Renal pelvis (tissue), 12 donors: ENCODE measurements at places on chromosomes 12 and 14. TPM values are rescaled to one million over a fixed set of nuclear protein-coding genes. Genes with fewer than 3 reads are reported as not detected.

GRCh38 chr12:75585330-75585729 lies 73.9 kb upstream of the KRR1 start:
- DNase-seq: no peak

DNA sequence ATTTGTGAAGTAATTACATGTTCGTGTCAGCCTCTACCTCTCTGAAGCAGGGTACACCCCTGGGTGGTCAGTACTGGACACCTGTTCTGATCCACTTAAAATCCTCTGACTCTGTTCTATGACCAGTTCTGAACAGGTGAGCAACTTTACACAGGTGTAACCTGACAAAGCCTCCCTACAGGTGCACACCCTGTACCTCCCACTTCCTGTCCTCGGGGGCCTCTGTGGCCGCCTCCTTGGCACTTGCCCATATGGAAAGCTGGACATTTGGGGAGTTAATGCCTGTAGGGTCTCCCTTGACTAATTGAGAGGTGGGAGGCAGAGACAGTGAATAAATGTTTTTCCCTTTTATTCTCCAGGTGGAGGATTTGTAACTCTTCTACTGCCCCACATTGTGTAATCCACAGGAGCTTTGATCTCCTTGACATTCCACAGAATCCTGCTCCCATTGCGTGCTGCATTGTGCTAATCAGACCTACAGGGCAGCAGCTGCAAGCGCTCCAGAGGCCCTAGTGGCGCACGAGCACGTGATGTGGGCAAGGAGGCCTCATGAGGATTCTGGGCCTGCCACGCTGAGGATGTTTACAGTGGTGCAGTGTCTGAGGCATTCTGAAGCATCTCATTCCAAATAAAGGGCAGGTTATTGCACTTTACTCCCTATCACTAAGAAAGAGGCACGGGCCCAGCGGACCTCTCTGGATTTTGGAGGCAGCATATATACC lies 45.8 kb upstream of the BATF start:
- no peak for DNase-seq

DNA sequence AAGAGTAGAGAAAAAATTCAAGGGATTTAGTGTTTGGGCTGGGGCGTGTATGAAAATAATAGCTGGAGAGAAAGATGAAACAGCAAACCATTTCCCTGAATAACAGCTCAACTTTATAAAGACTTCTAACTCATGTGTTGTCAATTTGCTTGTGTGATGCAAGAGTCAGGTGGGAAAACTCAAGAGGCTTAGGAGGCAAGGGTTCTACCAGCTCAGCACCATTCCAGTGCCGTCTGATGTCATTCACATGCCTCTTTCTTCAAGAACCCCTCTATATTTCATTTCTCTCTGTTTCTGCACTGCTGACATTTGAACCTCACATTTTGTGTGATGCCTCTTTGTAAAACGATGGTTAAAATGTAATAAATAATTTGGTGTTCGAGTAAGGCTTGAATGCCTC lies 192.2 kb downstream of the PRKD1 start:
- no peak for DNase-seq

GRCh38 chr12:54853933-54854538 lies at the start of gene MUCL1:
MUCL1 (plus strand) TSS chr12:54854516; CDS start chr12:54854583, 67 bp downstream.
- peak; percentile 24 for DNase-seq

DNA sequence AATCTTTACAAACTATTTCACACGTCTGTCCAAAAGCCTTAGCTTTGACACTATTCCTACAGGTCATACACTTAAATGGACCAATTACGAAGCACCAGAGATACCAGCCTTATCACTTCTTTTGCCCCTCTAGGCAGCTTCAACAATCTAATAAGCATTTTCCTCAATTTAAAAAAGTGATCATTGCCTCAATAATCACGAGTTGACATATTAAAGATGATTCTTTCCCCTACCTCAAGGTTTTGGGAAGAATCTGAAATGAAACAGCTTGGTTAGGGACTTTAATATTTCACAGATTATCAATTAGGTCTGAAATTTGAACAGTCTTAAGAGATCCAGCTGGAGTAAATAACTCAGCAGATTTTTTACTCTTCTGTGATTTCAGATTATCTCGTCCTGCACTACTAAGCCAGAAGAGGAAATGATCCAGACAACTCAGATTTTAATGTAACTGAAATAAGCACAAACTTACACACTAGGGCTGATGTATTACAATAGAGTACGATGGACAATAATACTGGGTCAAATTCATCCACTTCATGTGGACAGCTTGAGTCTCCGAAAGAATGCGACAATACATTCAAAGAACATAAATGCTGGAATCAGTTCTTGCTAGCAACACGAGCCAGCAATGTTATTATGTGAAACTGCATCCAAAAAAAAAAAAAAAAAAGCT lies 15.9 kb downstream of the UBE2N start:
- DNase-seq: no peak

DNA sequence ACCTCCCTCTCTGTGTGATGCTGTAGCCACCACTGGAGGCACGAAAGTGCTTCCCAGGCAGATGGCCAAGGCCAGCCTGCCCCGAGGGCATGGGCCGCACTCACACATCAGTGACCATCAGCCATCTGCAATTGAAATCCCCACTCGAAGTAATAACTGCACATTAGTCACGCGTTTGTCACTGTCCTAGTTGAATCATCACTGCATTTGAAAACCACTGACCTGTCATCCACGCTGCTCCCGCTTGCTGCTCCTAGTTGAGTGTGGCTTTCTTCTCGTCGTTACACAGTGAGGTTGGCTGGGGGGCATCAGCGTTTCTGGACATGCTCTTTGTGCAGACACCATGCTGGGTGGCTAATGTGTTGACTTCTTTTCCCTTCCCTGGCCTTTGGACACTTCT lies 176.1 kb downstream of the ADGRD1 start:
- DNase-seq: no peak

DNA sequence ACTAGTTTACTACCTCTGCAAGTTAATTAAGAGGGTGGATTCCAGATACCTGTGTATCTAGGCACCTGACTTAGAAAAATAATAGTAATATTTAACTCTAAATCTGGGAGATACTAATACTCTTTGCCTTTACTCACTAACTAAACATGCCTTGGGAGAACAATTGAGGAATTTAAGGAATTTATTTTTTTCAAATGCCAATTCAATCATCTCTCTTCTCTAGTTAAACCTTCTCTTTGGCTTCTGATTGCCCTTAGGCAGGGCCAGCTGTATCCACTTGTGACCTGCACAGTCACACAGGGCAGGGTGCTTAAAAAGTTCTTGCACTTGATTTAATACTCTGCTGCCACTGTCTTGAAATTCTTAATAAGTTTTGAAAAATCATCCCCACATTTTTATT lies 142.4 kb downstream of the PLCZ1 start:
- DNase-seq: peak; percentile 9

DNA sequence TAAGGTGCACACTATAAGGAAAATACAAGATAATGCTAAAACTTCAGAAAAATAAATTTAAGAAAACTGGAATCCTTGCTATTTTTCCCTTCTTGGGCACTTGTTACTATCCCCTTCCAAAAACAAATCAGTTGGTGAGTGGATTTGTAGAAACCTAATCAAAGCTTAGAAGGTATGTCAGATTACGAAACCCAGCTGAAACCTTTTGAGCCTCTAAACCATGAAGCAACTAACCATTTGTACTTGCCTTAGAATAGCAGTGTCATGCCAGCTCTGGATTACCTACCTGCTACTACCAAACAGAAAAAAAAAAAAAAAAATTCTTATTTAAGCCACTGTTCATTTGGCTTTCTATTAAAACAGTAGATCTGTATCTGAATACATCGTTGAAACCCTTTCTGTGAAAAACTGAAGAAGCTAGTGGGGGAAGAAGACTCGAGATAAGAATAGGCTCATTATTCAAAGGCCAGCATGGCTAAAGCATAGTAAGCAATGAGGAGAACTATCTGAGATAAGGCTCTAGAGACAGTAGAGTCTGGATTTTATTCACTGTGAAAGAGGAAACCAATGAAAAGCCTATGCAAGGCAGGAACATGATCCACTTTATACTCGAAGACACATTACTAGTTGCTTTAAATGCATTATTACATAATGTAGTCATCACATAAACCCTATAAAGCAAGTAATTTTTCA lies 30.2 kb downstream of the OSBPL8 start:
- DNase-seq: no peak

GRCh38 chr14:21100931-21101330 lies at the start of gene TMEM253:
TMEM253 (plus strand) TSS chr14:21101066; CDS start chr14:21101344, 278 bp downstream.
- DNase-seq: no peak

DNA sequence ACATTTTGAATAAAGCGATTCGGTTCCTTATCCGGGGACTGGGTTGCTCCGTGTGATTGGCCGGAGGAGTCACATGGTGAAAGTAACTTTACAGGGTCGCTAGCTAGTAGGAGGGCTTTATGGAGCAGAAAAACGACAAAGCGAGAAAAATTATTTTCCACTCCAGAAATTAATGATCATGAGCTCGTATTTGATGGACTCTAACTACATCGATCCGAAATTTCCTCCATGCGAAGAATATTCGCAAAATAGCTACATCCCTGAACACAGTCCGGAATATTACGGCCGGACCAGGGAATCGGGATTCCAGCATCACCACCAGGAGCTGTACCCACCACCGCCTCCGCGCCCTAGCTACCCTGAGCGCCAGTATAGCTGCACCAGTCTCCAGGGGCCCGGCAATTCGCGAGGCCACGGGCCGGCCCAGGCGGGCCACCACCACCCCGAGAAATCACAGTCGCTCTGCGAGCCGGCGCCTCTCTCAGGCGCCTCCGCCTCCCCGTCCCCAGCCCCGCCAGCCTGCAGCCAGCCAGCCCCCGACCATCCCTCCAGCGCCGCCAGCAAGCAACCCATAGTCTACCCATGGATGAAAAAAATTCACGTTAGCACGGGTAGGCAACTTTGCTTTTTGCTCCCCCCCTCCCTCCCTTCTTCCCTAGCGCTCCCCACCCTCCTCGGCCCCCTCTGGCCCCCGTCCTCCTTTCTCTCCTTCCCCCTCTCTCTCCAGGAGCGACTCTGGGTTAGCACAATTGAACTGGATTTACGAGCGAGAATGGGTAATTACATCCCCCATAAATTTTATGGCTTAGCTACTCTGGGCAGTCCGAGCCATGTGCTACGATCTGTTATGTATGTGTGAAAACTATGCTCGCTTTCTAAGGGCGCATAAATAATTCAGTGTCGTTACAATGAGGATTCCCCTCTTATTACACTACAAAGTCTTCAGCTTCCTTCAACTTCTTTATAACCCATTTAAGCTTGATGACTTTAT lies at the start of gene HOXC4:
TSS of gene HOXC4 (plus strand) at position 85 of the 991 bp plus-strand sequence. CDS start at position 173, 88 bp downstream.
- DNase-seq: peak; percentile 96

- DNase-seq: no peak
These were observed 75.5 kb downstream of the FBXL14 start for GRCh38 chr12:1518591-1519516.

DNA sequence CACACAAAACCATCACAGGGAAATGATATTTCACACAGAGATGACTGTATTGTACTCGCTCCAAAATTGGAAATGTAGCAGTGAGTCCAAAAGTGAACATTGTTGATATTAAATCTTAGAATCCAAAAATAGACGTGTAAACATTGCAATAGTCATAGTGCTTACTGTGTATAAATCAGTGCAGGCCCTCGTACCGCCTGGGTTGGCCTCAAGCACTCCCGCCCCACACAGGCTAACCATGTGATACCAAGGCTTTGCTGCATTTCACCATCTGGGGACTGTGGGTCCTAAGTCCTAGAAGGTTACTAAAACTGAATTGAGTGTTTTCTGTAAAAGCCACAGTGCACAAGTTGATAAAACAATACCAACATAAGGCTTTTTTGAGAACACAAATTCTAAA lies 107.3 kb downstream of the PPP2R5E start:
- no peak for DNase-seq

DNA sequence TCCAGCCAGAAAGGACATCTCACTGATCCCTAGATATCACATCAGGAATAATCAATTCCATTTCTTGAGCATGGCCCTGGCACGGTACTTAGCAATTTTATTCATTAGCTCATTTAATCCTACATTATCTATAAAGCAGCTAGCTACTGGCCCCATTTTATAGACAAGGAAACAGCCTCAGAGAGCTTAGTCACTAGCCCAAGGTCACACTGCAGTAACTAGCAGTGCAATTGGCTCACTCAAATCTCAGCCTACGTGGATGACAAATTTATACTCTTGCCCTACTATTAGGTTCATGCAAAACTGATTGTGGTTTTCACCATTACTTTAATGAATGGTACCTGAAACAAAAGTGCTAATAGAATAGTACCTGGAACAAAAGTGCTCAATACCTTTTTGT lies 41.7 kb downstream of the NUAK1 start:
- DNase-seq: no peak

- no peak for DNase-seq
These were observed 2.2 kb upstream of the RPAP3 start for GRCh38 chr12:47707905-47708543.

DNA sequence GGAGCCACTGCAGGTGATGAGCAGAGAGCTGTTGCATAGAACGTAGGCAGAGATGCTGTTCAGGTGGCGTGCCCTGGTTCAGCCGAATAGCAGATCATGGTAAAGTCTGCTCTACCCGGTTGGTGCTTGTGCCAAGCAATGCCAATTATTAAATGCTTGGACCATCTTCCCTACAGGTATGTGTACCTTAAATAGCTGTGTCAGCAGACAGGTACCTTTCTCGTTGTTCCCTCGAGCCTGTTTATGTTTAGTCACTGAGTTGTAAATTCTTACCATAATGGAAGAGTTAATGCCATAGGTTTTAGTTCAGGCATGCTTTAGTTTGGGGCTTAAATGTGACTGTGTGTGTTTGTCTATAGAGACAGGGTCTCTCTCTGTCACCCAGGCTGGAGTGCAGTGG lies 112.5 kb upstream of the CPM start:
- no peak for DNase-seq

DNA sequence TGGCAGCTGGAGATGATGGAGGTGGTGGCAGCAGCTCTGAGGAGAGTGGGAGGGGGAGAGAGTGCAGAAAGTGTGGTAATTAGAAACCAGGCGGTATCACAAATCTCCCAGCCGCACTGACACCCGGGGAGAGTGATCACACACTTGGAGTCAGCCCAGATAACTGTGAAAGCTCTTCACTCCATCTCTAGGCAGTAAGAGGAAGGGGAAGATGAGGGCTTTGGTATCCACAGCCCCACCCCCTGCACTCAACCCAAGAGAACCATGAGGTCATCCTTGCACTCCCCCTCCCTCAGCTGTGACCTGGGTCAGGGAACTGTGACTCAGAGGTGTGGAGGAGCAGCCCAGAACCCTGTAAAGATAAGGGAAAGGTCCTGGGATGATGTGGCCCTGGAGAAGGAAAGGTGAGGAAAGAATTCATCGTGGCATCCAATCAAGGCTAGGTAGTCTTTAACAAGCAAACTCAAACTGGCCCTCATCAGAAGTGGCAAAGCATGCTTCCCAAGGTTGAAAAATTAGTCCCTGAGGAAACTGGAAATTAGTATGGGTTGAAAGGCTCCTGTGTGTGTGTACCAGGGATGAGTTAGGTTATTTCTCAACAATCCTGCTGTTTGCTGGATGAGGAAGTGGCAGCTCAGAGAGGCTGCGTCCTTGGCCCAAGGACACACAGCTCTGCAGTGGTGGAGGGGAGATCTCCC lies 111.0 kb upstream of the LHX5 start:
- peak; percentile 56 for DNase-seq

GRCh38 chr12:101789171-101789570 lies 41.6 kb downstream of the GNPTAB start:
- no peak for DNase-seq

- no peak for DNase-seq
These were observed 231.8 kb upstream of the CRY1 start for GRCh38 chr12:107325075-107325608.

Gene TGM1
- 2.5 TPM for polyA plus RNA-seq

Gene IFNG-AS1
- polyA plus RNA-seq: not detected

Gene TEX52
- 3.9 TPM for polyA plus RNA-seq

Gene PSME1
- polyA plus RNA-seq: 175 TPM

Gene INHBC
- polyA plus RNA-seq: 0.22 TPM

Gene KERA
- 0.06 TPM for polyA plus RNA-seq

Gene MYH6
- 0.07 TPM for polyA plus RNA-seq

Gene PLEKHA5
- 101 TPM for polyA plus RNA-seq

Gene CCDC38
- 0.66 TPM for polyA plus RNA-seq
